Astrocyte (in vitro differentiated cells and primary cell): ENCODE measurements at places on chromosomes 3 and 15.
A peak's percentile ranks its signal among the peaks of the same experiment; 100 is the strongest.

DNA sequence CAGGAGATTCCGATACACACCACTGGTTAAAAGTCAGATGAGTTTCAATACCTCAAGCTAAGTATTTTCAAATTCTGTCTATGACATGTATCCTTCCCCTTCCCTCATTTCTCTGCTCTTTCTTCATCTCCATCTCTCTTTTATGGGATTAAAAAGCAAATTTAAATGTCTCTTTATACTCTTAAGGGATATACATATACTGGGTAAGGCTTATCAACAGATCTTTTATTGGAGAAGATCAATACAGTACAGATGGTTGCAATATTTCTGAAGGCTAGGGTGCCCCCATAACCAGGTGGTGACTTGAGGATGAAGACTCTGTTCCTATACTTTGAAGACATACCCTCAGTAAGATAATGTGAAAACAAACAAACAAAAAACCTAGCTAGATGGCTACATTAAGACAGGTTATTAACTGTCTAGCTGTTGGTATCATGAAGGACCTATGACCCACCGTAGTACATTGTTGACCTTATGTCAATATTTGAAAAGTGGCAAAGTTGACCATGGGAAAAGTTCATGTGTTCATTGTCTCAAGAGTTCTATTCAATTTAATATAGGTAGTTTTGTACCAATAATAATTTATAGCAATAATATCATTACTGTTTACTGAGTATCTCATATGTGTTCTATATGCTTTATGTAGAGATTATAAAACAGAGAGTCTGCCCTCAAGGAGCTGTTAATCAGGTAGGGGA lies 319.8 kb downstream of the LPP start:
- DNase-seq, result no peak

- no peak for DNase-seq
These were observed 41.3 kb downstream of the APBA2 start for GRCh38 chr15:28927043-28927442.

DNA sequence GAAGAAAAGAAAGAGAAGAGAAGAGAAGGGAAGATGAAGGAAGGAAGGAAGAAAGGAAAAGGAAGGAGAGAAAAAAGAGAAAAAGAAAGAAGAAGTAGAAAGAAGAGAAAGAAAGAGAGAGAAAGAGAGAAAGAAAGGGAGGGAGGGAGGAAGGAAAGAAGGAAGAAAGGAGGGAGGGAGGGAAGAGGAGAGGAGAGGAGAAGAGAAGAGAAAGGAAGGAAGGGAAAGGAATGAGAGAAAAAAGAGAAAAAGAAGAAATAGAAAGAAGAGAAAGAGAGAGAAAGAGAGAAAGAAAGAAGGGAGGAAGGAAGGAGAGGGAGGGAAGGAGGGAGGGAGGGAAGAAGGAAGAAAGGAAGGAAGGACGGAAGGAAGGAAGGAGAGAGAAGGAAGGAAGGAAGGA lies 217.9 kb upstream of the POU1F1 start:
- no peak for DNase-seq

- DNase-seq, result no peak
These were observed 170.5 kb downstream of the KCNAB1 start for GRCh38 chr3:156290924-156291271.

DNA sequence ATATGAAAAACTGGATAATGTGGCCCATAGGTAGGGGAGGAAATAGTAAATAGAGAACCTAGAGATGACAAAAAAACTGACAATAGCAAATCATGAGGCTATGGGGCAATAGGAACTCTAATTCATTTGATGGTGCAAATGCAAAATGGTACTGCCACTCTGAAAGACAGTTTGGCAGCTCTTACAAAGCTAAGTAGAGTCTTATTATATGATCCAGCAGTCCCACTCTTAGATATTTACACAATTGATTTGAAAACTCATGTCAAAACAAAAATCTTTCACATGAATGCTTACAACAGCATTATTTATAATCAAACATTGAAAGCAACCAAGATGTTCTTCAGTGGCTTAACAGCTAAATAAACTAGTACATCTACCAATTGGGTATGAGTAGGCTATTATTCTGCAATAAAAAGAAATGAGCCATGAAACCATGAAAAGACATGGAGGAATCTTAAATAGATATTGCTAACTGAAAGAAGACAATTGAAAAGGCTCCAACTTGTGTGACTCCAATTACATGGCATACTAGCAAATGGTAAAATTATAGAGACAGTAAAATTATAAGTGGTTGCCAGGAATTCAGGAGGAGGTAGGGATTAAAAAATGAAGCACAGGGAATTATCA lies 321.8 kb upstream of the STAC start:
- no peak for DNase-seq

DNA sequence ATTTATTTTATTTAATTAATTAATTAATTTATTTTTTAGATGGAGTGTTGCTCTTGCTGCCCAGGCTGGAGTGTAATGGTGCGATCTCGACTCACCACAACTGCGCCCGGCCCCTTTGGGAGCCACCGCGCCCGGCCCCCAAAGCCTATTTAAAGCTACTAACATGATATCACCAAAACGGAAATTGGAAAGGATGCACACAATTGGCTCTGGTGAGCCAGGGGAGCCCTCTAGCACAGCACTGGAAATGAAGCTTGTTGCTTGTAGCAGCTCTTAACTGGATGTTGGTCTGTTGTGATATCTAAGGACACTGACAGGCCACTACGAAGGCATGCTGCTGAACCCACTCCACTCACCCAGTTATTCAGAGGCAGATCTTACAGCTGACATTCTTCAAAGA lies 104.5 kb downstream of the IGF2BP2 start:
- no peak for DNase-seq

DNA sequence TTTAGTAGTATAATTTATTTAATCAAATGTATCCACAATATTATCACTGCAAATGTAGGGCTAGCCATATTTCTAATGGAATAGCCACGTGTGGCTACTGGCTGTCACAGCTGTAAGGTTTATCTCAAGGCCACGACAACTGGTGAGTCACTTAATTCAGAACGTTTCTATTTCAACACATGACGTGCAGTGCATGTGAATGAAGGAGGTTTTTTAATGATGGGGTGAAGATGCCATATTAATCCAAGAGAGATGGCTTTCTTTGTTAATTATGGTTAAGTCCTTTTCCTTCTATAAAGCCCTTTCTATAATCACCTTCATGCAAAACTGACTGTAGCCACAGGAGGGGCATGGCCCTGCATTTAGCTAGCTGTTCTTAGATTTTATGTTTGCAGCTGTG lies 212.0 kb downstream of the FEZF2 start:
- peak; percentile 59 for DNase-seq

DNA sequence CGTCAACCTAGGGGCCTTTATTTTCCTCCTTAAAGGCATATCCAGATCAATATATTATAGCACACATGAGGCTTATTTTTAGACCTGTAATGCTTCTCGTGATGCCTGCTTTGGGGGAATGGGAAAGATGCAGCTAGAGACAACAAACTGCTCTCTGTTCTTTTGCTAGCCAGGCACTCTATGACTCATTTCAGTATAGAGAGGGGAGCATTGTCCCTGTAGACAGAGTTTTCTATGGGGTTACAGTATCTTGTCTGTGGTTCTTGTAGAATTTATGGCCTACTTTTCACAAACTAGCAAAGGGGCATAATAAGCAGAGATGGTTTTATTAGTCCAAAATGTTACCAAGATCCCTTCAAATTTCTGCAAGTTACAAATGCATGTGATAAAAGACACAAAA lies 305.6 kb downstream of the LSAMP start:
- DNase-seq, result no peak

DNA sequence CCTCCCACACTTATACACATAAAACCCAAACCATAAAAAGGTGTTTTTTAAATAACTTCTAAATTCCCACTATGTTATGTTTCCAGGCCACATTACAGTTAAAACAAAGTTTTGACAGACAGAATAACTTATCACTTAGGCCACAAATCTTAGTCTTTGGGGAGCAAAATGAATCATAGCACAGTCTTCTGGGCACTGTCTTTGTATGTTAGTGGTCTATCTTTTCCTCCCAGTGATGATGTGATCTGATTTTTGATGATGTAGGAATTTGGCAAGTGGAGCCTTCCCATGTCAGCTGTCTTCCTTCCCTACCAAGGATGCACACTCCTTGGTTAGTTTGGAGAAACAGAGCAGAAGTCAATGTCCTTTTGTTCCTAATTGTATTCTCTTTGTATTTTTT lies 67.3 kb downstream of the THSD4 start:
- DNase-seq, result peak; percentile 54

GRCh38 chr15:31306426-31307269 lies 20.0 kb upstream of the KLF13 start:
- DNase-seq, result peak; percentile 10

DNA sequence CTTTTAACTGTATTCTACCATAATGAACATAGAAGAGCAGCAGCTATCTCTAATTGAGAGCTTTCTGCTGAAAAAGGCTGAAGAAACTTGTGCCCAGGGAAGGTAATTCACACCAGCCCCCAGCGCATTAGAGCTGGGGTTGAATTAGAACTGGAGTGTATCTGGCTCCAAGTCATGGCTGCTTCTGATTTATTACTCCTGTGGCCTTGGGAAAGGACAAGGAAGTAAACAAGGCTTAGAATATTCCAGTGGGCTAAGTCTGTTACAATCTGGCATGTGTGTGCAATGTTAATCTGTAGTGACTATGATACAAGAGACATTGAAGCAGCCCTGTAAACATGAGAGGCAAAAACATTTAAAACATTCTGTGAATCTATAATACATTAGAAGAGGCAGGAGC lies 18.1 kb downstream of the CPA3 start:
- no peak for DNase-seq

DNA sequence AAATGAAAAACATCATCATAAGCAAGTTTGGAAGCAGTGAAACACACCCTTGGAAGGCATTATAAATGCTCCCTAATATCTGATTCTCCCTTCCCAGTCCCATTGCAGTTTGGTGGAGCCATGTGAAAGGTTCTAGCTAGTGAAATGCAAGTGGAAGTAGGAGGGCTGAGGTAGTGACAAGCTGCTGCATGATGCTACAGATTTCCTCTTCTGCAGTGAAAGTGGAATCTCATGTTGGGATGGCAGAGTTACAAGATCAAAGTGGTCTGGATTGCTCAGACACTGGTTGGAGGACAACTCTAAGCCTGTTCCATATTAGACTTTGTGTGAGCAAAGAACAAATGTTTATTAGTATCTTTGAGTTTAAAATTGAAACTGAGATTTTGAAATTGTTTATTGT lies 3.3 kb upstream of the PDCD6IP start:
- DNase-seq, result no peak

DNA sequence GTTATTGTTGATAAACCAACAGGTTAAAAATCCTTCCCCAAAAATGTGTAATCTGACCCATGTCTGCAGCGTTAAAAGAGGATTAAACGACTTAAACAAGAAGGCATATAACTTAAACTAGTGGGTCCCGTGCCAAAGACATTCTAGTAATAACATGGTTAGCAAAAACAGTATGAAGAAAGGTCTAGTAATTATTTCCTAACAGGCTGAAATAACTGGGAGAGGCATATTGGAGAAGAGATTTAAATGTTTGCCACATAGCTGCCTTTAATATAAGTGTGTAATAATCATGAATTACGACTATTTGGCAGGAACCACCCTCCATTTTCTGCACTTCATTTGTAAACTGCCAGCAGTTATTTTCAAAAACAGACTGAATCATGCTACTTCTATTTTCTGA lies 67.7 kb upstream of the CSPG5 start:
- DNase-seq, result no peak

- DNase-seq, result no peak
These were observed 42.1 kb upstream of the NSMCE3 start for GRCh38 chr15:29311696-29312095.

- DNase-seq, result no peak
These were observed 4.0 kb downstream of the TLE3 start for GRCh38 chr15:70093481-70094319.

DNA sequence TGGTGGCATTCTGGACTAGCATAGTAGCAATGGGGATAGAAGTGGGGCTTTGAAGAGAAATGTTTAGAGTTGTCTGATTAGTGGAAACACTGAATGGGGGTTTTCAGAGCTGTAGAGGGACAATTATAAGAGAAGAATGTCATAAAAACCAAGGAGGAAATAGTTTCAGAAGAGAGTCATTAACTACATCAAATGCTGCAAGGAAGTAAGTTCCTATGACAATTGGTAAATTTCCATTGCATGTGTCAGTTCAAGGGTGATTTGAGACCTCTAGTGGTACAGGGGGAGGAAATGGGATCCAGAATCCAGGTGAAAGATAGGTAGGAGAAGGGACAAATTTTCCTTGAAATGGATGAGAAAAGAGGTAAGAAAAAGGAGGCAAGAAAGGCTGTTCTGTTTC lies 68.3 kb upstream of the TBC1D5 start:
- peak; percentile 55 for DNase-seq

- peak; percentile 83 for DNase-seq
These were observed 30.0 kb downstream of the CHD2 start for GRCh38 chr15:92930054-92930621.

GRCh38 chr15:85692873-85693272 lies 101.9 kb downstream of the KLHL25 start:
- DNase-seq, result no peak

DNA sequence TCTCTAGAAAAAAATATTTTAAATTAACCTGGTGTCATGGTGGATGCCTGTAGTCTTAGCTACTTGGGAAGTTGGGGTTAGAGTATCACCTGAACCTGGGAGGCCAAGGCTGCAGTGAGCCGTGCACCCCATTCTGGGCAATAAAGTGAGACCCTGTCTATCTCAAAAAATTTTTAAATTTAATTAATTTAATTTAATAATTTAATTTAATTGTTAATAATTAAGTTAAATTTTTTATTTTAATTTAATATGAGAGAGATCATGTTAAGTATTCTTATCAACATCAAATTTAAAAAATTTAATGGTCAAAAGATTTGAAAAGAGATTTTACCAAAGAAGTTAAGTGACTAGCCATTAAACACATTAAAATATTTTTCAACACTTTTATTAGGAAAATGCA lies 40.8 kb upstream of the FOXB1 start:
- no peak for DNase-seq

GRCh38 chr3:88416436-88416835 lies 266.7 kb downstream of the C3orf38 start:
- DNase-seq, result no peak

DNA sequence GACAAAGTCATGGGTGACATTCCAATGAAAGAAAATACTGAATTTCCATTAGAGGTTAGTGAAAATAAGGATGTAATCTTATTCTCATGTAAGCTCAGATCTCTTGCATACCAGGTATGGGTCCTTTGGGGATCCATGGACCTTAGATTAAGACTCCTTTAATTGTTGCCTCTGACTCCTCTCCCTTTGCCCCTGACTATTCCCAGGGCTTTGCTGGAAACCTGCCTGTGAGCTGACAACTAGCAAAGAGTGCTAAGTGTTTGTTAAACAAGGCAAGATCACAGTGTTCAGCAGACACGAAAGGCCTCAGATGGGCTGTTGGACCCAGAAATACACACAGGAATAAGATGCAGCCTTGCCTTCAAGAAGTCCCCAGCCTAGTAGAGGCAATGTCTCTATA lies 32.1 kb downstream of the ACKR2 start:
- DNase-seq, result no peak

DNA sequence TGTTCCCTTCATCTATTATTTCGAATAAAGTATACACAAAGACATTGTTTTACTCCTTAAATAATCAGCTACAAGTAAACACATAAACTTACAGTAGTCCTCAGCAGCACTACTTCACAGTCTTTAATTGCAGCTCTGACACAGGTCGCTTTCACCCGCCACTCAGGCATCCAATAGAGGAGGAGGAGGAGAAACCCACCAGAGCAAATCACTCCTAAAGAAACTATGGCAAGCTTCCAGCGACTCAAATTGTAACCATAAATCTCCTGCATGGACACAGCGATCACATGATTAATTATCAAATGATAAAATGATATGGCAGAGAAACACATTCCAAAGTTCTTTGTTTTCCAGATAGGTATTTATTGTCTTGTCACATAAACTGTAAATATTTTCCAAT lies 26.2 kb downstream of the ATP13A3 start:
- no peak for DNase-seq

GRCh38 chr3:119492128-119492527 lies 6.2 kb upstream of the TIMMDC1 start:
- DNase-seq, result no peak
